ENCODE measurements at places on chromosomes 3 and 15.

DNA sequence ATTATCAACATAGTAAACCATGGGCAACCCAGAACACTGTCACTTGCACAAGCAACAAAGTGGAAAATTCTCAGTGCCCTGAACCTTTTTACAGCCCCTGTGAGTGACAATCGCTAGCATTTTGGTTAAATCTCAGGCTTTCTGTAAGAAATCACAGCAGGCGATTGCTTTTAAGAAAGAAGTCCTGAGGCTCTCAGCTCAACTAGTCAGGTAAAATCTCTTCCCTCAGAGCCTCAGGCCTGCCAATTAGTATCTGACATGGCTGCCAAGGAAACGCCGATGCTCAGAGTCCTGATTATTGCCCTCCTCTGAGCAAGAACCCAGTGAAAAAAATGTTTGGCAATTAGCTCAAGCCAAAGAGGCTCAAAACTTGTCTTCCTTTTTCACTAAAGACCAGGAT is 530.8 kb downstream of the DIPK2A start:
- no peak for DNase-seq

GRCh38 chr3:72724070-72724469 is 124.2 kb downstream of the SHQ1 start:
- DNase-seq: no peak

GRCh38 chr3:195904368-195904767 is 4.0 kb downstream of the TNK2 start:
- DNase-seq: no peak

GRCh38 chr3:46944191-46944590 is 32.4 kb downstream of the CCDC12 start:
- peak; percentile 40 for DNase-seq

DNA sequence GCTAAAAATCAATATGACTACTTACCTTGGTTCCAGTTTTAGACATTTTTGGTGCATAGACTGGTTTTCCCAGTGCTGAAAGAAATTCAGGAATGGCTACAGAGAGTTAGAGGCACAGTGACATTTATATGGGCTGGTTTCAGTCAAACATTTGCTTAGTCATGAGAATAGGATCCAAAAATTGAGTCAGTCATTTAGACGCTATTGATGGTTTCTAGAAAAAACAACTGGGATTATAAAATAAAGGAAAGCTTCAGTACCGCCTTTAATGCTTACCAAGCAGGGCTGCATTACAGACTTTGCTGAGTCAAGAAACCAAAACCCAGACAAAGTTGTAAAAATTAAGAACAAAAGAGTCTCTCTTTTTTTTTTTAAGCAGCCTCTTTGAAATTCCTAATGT is at the start of gene CRYGS:
TSS of gene CRYGS (minus strand) at position 100 of the 400 bp plus-strand sequence. CDS start at position 46, 54 bp downstream.
- DNase-seq: no peak

DNA sequence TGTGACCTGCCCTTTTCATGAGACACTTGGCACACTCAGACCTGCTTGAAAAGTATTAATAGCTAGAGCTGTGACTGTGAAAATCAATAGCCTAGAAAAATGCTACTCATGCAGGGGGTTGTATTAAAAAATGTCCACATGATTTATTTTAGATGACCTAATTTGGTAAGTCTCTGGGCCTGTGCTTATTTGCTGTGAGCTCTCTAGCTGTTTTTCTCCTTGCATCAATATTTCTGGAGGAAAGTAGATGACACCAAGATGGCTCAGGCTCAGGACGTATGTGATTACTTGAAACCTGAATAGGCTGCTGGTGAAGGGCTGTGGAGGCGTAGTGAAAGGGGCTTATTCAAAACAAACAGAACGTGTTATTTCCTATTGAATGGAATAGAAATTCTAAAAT is 29.5 kb downstream of the KCNAB1 start:
- no peak for DNase-seq

GRCh38 chr3:128559486-128560225 is 66.7 kb upstream of the GATA2 start:
- DNase-seq: peak; percentile 62

DNA sequence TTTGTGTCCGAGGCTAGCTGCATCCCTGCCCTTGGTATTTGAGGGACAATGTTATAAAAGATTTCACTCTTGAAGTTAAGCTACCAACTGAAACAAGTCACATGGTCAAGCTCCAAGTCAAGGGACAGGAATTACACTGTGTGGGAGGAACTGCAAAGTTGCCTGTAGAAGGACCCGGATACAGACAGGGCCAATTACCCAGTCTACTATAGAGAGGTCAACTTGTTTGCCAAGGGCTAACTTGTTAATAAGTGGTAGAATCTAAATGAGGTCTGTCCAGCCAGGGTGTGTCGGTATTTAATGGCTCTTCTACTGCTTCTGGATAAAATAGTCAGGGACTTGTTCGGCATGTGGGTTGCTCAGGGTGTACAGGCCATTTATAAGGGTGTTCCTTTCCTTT is 55.7 kb downstream of the PTPRG start:
- no peak for DNase-seq

DNA sequence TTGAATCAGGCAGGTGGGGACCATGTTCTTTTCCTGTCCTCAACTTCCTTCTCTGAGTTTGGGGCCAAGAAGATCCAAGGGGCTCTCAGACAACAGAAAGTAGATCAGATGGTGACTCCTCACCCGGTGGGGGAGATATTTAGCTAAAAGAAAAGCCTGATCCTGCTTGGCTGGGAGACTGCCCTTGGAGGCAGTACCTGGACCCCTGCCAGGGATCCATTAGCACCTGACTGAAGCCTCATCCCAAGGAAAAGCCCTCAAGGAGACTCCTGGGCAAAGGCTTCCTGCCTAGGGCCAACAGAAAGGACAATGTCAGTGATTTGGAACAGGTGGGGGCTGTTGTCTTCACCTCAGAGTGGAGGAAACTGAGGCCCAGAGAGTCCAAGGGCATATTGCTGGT is 33.5 kb upstream of the HHATL start:
- DNase-seq: no peak

- no peak for DNase-seq
Observed at GRCh38 chr3:150594150-150594549, 9.0 kb upstream of the SELENOT start.

GRCh38 chr3:20324664-20325478 is 138.9 kb upstream of the SGO1 start:
- DNase-seq: no peak

DNA sequence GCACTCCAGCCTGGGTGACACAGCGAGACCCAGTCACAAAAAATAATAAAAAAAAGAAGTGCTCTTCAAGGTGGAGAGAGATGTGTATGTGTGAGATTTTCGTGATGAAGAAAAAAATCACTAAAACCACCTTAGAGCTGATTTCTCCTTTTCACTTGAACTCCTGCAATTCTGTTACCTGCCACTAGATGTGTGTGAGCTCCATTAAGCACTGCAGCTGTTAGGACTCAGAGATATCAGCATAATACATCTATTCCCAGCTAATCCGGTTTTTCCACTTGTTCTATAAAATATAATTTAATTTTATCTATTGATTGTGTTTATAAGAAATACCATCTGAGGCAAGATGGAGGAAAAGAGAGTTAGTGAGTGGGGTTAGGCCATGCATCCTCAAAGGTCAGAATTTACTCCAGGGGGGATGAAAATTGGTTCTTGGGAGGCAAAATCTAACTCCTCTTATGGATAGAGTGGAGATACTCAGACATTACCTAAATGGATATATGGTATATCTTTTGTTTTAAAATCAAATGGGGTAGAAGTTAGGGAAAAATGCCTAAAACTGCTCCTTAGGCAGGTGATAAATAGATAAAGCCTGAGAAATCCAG is 152.7 kb downstream of the IL20RB start:
- DNase-seq: peak; percentile 57

Measured in HT-29 (cell line).